ENCODE measurements at places on chromosomes 16 and 17.

DNA sequence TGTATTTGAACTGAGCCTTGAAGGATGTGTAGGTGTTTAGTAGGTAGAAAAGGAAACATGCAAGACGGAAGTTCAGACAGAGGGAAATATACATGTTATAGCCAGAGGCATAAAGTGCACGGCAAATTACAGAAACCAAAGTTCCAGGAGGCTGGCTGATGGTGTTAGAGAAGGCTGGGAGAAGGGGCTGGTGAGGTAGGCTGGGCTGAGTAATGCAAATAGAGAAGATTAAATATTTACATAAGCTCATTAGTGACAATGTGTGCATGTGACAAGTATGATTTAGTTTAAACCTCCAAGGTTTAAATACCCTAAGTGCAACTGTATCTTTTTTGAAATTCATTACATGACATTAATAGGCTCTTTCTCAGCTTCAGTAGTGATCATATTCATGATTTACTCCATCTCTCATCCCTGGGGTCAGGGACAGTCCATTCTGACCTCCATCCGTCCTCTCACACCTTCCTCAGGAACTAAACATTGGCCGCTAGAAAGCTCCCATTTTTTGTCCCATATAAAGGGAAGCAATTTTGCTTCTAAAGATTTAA lies 399.8 kb upstream of the SALL1 start:
- no peak for DNase-seq

DNA sequence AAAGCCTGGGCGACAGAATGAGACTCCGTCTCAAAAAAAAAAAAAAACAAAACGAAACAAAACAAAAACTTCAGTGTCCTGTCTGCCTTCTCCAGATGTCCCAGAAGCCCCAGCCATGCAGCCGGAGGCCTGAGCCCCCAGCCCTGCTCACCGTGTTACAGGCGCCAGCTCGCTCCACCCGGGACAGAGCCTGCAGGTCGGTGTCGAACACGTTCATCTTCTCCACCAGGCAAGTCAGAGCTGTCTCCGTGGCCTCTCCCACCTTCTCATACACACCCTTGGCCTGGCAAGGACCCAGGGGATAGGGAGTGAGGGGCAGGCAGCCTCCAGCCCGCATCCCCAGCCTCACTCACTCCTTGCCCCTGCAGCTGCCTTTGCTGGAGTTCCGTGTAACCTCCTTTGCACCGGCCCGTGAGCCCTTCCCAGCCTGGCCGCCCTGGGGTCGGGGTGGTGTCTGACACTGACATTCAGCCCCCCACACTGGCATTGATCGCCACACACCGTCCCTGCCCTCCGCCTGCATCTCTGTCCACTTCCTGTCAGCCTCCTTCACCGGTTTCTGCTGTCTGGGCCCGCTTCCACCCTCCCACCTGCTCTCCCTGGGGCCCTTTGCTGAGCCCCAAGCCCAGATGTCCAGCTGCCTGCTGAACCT lies 20.9 kb downstream of the ATP2A3 start:
- DNase-seq = no peak

DNA sequence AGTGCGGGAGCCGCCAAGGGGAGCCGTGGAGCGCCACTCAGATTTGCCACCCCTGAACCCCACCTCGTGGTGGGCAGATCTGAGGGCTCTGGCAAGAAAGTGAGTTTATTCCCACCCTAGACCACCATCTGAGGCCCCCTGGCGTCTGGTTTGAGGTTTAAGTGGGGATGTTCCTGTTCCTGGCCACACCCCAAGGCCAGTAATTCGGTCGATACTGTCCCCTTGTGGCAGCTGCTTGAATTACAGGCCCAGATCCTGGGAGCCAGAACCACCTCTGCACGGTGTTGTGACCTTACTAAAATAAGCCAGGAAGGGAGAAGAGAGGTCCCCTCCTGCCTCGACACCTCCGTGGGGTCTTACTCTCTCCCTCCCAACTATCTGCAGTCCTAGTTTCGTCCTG lies 3.3 kb upstream of the LAT start:
- DNase-seq = no peak

DNA sequence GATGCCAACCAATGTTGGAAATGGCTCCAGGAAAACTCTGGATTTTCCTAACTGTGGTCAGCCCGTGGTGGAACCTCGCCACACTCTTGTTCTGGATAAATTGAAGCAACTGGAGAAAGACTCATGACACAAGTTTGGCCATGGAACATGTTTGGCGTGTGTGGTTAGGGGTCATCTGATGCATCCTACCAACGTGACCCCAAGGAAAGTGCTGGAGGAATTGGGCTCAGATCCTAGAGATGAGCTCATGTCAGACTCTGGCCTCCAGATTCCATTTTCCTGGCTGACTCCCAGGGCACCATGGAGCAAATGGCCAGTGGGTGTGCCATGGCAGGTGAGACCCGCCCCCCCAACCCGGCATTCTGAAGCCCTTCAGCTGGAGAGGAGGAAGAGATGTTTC lies 58.5 kb downstream of the CACNG5 start:
- no peak for DNase-seq

DNA sequence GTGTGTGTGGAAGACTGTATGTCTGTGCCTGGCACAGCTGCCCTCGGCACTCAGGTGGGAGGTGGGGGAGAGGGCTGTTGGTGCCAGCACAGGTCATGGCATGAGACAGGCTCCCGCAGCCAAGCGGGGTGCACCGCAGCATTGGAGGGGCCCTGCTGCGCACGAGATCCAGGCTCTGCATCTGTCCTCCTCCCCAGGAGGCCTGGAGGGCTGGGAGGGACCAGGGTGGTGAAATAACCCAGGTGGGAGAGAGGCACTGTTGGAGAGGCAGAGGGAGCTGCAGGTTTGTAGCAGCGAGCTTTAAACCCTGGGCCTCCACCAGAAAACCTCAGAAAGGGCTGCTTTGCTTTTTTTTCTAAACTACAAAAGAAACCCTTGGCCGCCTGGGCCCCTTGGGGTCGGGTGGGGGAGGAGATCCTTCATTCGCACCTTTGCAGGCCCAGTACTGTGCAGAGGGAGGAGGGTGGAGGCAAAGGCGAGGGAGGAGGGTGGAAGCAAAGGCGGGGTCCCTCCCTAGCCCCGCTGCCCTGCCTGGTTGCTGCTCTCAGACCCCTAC lies 241.7 kb downstream of the SEC14L1 start:
- no peak for DNase-seq

- no peak for DNase-seq
Observed at GRCh38 chr16:89147085-89147817, 24.3 kb upstream of the CDH15 start.

DNA sequence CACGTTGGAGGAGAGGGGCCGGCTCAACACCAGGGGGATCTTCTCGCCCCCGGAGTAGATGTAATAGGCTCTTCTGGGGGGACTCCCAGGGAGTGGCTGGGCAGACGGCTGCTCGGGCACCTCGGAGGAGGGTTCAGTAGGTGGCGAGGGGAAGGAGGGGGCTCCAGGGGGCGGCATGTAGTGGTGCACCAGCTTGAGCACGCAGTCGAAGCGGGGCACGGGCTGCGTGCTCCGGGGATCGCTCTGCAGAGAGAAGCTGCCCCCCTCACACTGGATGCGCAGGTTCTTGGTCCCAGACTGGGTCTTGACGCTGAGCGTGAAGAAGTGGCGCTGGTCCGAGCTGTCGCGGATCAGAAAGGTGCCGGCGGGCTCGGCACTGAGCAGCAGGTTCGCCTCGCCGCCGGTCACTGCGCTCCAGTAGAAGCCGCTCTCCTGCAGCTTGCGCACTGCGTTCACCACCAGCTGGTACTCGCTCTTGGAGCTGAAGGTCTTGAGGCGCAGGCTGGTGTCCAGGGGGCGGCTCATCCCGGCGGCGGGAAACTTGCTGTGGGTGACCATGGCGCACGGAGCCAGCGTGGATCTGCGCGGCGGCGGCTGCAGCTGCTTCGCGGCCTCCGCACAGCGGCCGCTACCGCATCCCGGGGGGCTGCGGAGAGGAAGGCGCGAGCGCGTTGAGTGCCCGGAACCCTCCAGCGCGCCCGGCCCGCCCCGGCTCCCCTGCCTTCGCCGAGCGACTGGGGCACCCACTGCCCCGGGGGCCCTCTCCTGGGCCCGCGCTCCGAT lies 1.1 kb downstream of the SOCS3 start:
- DNase-seq = no peak

DNA sequence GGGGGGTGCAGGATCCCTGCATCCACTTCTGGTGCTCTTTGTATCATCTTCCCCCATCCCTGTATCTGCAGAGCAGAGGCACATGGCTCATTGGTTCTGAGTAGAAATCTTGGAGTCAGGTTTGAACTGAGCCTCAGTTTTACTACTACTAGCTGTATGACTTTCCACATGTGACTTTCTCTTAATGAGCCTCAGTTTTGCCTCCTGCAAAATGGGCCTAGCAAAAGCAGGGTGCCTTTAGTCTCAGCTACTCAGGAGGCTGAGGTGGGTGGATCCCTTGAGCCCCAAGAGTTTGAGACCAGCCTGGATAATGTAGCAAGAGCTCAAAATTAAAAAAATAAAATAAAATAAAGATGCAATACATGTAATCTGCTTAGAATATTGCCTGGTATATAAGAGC lies 81.4 kb downstream of the SDR42E1 start:
- DNase-seq = no peak

GRCh38 chr16:27222249-27223225 lies 19.2 kb downstream of the KDM8 start:
- DNase-seq = no peak

GRCh38 chr16:89044418-89045180 lies 49.1 kb upstream of the ACSF3 start:
- no peak for DNase-seq

- peak; percentile 9 for DNase-seq
Observed at GRCh38 chr16:74862743-74863244, 88.2 kb upstream of the FA2H start.

DNA sequence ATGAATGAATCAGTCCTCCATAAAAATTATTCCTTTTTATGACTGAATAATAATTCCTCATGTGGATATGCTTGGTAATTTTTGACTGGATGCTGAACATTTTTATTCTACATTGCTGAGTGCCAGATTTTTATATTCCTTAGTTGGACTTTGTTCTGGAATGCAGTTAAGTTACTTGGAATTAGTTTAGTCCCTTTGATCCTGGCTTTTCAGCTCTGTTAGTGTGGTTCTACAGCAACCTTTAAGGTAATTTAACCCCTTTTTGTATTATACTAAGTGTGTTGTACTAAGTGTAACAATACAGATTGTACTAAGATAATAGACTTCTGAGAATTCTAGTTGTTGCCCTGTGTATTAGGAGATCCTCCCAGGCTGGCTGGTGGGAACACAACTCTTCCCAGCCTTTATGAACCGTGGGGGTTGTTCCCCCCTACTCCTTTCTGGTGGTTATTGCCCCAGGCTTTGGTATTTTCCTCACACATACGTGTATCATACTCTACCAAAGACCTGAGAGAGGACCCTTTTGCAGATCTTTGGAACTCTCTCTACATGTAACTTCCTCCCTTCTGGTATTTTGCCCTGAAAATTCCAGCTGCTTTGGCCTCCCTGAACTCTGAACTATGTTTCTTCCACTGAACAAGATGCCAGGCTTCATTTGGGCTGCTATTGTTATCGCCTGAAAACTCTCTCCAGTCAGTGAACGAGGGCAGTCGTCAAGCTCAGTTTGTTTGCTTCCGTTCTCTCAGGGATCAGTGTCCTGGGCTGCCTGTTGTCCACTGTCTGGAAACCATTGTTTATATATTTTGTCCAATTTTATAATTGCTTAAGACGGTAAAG lies 30.5 kb downstream of the TANGO6 start:
- DNase-seq = no peak

- DNase-seq = no peak
Observed at GRCh38 chr16:7268182-7268581, 64.5 kb upstream of the RBFOX1 start.

Measured in smooth muscle cell of the brain vasculature (primary cell).